ENCODE measurements at places on chromosomes 13 and 19.

DNA sequence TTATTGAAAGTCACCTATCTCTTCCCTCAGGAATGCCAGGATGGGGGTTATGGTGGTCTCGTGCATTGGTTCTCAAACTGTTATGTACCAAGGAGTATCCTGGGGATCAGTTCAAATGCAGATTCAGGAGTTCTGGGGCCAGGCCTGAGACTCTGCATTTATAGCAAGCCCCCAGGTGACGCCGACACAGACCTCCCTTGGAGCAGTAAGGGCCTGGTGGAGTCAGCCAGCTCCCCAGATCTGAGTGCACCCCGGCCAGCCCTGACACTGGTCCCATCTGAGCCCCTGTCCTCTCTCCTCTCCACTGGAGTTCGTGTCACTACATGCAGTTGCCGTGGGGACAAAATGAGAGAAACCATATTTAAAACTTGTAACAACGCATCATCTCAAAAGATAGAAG, 112.9 kb downstream of the COL4A2 start:
- DNase-seq = peak; percentile 84

GRCh38 chr13:80477661-80478443, 136.9 kb upstream of the SPRY2 start:
- no peak for DNase-seq

DNA sequence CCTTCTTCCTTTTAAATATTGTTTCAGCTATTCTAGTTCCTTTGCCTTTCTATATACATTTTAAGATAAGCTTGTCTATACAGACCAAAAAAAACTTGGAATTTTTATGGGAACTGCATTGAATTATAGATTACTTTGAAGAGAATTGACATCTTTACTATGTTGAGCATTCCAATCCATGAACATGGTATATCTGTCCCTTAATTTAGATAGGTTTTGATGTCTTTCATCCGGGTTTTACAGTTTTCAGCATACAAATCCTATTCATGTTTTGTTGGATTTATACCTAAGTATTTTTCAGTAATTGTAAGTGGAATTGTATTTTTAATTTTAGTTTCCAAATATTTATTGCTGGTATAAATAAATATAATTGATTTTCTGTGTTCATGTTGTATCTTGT, 12.2 kb upstream of the IFNL1 start:
- no peak for DNase-seq

DNA sequence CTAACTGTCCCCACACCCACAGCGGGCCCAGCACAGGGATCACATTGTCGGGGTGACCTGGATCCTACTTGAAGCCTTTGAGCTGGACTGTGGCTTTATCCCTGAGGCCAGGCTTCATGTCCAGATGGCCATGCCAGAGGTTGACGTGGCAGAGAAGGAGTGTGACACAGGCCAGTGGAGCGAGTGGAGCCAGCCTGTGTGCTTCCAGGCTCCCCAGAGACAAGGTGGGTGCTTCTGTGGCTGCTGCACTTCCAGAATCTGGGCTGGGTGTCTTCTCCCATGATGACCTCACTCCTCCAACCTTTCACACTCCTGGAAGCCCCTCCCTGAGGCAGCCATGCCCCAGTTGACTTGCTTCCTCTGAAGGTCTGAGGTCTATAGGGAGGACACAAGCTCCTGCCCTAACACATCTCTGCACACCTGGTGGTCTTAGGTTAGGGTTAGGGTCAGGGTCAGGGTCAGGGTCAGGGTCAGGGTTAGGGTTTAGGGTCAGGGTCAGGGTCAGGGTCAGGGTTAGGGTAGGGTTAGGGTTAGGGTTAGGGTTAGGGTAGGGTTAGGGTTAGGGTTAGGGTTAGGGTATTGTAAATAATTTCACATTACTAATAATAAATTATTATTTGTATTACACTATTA, 13.1 kb upstream of the MZF1 start:
- no peak for DNase-seq

GRCh38 chr13:20431687-20432384, 93.8 kb downstream of the CRYL1 start:
- no peak for DNase-seq

- DNase-seq = no peak
These were observed 221.8 kb downstream of the ENOX1 start for GRCh38 chr13:43564952-43565351.

DNA sequence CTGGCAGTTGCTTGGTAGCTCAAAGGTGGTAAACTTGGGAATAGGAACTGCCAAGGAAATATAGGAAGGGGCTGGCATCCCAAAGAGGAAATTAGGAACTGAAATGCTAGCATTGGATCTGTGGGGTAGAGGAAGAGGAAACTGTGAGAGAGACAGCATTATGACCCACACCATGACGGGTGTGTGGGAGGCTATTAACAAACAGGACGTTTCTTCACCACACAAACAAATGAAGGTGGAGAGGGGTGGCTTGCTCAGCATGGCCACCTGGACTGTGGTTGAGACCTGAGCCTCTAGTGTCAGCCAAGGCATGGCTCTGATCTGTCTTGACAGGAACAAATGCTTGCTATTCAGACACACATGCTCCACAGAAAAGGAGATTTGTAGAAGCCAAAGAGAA, 178.2 kb downstream of the B3GLCT start:
- no peak for DNase-seq

DNA sequence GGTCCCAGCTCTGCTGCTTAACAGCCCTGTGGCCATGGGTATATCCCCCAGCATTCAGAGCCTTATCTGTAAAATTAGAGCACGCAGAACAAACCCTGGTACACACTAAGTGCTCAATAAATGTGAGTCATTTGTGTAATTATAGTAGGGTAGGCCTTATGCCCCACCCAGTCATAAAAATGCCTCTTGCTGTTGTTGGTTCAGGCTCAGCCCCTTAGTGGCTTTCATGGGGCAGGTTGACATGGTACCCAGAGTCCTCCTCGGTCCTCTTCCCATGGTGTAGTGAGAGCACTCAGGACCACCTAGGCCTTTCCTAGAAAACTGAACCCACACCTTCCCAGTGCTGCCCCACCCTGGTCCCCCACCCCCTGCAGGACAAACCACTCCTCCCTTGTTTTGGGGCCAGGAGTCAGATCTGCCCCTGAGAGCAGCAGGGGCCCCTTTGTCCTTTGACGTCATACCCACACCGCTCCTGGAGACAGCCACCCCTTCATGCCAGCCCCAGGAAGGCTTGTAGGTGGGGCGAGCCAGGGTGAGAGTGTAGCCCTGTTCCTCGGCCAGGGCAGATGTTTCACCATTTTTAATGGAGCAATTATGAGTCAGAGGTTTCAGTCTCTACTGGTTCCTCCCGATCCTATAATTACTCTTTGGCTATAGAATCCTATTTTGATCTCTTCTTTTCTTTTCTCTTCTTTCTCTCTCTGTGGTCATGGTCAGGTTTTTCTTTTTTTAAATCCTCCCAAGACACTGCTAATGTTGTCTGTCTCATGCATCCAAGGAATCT, 36.8 kb downstream of the ACTN4 start:
- DNase-seq = no peak

DNA sequence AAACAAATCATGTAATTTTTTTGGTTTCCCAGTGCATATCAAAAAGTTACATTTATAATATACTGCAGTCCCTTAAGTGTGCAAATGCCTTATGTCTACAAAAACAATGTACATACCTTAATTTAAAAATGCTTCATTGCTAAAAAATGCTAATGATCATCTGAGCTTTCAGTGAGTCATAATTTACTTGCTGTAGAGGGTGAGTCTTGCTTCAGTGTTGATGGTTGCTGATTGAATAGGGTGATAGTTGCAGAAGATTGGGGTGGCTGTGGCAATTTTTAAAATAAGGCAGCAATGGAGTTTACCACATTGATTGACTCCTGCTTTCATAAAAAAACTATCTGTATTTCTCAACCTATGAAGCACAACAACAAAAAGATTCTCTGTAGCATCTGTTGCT, 613.9 kb downstream of the TBC1D4 start:
- DNase-seq = no peak

DNA sequence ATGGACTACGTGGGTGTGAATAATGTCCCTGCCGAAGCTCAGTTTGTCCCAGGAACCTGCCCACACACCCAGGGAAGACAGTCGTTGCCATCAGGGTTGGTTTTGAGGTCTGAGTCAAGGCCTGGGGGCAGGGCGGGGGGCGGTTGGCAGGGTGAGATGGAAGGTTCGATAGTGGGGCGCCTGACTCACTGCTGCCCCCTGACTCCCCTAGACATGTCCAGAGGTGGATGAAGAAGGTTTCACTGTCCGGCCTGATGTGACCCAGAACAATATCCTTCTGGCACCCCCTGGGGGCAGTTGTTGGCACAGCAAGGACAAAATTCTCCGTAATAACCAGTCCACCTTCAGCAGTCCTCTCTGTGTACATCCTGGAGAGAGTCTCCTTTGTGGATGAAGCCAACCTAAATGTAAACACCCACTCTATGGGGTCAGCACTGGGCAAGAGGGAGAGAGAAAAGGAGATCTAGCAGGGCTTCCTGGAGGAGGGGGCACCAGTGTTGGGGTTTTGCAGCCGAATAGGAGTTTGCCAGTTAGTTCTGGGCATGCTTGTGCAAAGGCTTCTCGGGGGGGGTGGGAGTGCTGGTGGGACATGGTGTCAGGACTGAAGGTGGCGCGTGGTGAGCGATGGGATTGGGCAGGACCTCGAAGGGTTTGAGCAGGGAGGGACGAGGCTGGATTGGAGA, 19.6 kb upstream of the B3GNT3 start:
- DNase-seq = no peak

GRCh38 chr13:23086968-23087623, 93.7 kb upstream of the SGCG start:
- DNase-seq = no peak

DNA sequence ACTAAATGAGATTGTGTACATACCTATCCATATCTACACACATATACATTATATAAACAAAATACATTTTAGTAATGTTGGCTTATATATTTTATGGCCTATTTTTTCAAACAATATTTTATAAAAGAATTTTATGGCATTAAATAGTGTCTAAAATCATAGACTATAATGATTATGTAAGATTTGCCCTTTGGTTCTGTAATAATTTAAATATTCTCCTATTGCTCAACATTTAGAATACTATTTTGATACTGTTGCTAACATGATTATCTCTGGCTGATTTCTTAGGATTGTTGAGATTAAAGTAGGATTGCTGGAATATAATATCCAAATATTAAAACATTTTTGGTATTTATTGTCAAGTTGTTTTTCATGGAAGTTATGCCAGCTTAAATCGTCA, 565.2 kb upstream of the GPC6 start:
- no peak for DNase-seq

GRCh38 chr13:26222520-26223046, 469 bp upstream of the RNF6 start:
- no peak for DNase-seq

DNA sequence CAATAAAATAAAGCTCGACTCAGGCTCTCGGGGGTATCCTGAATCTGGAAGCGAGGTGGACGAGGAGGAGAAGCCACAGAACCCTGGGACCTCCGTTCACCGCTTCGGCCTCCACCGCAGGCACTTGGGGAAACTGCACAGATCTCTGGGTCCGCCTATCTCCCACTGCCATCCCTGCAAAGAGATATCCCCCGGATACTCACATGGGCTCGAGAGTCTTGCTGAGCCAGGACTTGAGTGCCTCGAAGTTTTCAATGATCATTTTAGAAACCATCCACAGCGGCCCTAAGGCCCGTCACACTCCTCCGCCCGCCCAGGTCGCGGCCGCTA, 589 bp downstream of the RBM26 start:
- DNase-seq = no peak

GRCh38 chr13:26541041-26541440, 16.4 kb upstream of the WASF3 start:
- DNase-seq = no peak

- no peak for DNase-seq
These were observed 16.6 kb downstream of the CEACAM7 start for GRCh38 chr19:41671486-41671885.

- no peak for DNase-seq
These were observed 106.9 kb downstream of the POSTN start for GRCh38 chr13:37491661-37492060.

- peak; percentile 98 for DNase-seq
These were observed at the start of gene ZNF90 for GRCh38 chr19:20077791-20078463. Gene ZNF90, plus strand, starts transcription at chr19:20078000. Its CDS starts 133 bp downstream, at chr19:20078133.

- DNase-seq = no peak
These were observed 141.0 kb upstream of the TMTC4 start for GRCh38 chr13:100815476-100816046.

GRCh38 chr19:12666265-12667048, at the start of the genes MAN2B1 and WDR83:
Gene MAN2B1, minus strand, starts transcription at chr19:12666742. Its CDS starts 41 bp downstream, at chr19:12666701.
Gene WDR83, plus strand, starts transcription at chr19:12666807. Its CDS starts 2,984 bp downstream, at chr19:12669791.
- no peak for DNase-seq

DNA sequence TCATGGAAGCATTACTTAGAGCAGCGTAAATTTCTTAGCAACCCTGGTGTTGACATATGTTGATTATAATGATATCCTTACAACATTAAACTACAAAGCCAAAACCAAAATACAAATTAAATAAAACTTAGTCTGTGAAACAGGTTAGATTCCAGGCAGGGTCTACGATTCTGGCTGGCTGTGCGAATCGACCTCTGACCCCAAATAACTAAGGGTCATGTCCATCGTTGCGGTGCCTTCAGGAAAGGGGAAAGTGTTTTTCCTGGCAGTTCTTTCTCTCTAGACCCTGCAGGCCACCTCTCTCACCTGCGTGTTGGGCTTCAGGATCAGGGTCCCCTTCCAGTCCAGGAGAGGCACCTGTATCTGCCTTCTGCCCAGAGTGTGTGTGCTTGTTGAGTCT, 66.2 kb downstream of the ATP11A start:
- no peak for DNase-seq

DNA sequence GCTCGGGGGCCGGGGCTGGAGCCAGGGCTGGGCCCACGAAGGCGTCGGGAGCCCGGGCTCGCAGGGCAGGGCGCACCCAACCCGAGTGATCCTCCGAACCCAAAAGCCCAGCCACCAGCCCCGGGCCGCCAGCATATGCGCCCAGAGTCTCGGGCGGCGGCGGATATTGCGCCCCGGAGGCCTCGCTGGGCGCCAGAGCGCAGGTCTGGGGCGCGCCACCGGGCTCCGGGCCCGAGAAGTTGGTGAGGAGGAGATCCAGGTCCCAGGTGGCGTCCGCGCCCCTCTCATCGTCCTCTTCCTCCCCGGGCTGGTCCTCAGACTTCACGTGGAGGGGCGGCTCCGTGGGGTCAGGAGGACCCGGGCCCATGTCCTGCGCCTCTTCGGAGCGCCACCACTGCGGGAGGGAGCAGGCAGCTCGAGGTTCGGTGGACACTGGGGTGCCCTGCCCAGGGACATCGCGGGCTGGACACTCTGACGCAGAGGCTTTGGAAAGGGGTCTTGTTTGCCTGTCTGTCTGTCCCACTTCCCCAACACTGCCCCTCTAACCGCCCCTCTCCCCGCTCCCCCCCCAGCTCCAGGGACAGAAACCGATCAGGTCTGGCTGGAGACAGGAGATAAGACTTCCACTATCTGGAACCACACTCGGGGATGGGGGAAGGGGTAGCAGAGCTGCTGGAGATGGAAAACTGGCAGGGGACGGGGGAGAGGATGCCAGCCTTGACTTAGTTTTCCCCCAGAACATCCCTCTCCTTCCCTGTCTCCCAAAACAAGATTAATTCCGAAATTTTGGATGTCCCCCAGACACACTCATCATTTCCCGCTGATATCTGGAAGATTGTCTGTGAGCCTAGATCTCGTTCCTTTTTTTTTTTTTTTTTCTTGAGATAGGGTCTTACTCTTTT, 1.0 kb downstream of the KLF1 start:
- DNase-seq = no peak
